ENCODE measurements at places on chromosomes 13 and 19.

DNA sequence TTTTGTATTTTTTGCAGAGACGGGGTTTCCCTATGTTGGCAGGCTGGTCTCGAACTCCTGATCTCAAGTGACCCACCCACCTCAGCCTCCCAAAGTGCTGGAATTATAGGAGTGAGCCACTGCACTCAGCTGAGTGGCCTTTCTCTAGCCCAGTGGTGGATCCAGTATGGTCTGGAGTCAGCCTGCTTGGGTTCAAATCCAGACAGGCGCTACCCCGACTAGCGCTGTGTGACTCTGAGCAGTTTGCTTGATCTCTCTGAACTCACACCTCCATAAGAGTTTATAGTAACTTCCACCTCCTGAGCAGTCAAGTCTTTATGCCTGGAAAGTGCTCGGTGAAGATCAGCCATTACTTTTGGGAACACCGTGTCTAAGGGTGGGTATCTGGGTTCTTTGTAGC, 10.4 kb downstream of the S1PR2 start:
- DNase-seq = no peak

- DNase-seq = no peak
Observed at GRCh38 chr19:4115818-4116385, 8.0 kb downstream of the MAP2K2 start.

- no peak for DNase-seq
Observed at GRCh38 chr19:926589-927350, 935 bp downstream of the ARID3A start.

DNA sequence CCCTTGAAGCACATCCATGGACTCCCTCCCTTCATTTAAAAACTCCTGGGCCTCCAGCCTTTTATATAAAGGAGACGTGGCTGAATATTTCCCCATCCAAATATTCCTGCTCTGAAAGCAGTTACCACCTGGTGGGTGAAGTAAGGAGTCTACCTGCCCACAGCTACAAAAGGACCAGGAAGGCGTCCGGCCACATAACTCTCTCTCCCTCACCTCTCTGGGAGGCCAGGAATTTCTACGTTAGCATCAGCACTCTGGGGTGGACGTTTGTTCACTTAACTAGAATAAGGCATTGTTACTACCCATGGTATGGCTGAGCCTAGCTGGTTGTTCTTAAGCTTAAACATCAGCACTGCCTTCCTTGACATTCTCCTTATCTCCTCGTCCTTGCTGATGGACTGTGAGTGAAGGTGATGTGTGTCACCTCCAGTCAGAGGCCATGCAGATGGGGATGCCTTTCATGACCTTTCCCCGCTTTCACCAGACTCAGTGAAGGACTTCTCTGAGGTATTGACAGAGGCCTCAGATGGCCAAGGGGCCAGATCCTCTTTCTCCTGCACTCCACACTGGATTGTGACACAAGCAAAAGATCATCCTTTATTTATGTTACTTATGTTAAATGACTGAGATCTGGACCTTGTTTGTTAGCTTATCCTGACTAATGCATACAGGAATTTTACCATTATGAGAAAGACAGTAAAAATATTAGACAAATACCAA, 22.2 kb upstream of the KPNA3 start:
- DNase-seq = no peak

DNA sequence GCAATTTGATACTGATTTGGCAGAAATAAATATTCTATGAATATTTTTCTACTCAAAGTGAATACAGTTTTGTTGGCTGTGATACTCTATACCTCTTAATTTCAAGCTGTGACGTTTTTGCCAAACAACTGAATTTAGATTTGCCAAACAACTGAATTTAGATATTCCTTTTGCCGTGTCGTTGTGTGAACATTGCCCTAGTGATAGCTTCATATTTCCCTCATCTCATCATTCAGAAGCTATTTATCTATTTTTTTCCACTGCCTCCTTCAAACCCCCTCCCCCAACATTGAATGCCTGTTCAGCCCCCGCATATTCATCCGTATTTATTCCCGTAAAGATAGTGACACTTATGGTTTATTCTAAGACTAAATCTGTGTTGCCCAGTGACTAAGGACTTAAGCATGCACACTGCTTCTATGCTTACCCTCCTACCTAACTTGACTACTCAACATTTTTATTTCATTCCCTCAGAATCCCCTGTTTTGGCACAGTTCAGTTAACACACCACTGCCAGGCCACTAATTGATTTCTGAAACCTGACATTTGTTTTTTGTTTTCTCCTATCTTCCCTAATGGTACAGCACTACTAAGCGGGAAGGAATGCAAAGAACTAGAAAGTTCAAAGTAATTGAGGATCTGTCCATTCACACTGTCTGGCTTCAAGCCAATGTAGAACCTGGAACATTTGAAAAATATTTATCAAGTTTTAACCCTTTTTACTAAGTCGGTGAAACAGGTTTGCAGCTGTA, 2.8 kb upstream of the KLF5 start:
- DNase-seq = no peak

- peak; percentile 33 for DNase-seq
Observed at GRCh38 chr19:12939975-12940423, 1.6 kb downstream of the CALR start.

GRCh38 chr13:36914648-36915047, 5.4 kb downstream of the SMAD9 start:
- DNase-seq = no peak

DNA sequence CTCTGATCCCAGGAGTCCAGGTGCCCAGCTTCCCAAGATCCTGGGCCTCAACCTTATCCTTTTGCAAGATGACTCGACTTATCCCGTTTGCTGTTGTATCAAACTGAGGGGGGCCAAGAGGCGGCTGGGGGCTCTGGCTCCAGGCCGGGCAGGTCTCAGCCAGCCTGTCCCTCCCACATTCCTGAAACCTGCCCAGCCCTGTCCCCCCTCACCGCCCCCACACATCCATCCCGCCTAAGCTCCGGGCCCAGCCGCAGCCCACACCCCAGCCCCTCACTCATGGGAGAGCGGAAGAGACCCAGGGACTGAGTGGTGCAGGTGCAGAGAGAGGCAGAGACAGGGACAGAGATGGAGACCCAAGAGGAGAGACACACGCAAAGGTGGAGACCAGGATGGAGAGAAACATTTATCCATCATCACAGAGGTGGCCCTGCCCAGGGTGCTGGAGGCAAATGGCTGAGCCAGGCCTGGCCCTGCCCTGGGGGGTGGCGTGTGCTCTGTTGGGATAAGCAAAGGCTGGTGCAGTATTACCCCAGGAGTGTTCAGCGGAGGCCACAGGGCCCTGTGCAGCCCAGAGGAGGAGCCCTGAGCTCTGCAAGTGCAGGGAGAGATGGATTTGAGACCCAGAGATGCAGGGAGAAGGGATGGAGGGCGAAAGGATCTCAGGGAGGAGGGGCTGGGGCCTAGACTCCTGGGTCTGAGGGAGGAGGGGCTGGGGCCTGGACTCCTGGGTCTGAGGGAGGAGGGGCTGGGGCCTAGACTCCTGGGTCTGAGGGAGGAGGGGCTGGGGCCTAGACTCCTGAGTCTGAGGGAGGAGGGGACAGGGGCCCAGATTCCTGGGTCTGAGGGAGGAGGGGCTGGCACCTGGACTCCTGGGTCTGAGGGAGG, 1.6 kb downstream of the BCAM start:
- no peak for DNase-seq

Measured in hematopoietic multipotent progenitor cell treated with erythropoietin and hydrocortisone succinate and interleukin-3 and kit ligand, for 17 days (in vitro differentiated cells).